Activated CD8-positive, alpha-beta memory T cell treated with anti-CD3 and anti-CD28 coated beads, Interleukin-2, amount 10 ng/mL, durations not matched to agents 7 days and 5 days (primary cell): ENCODE measurements at places on chromosomes 12 and 14. TPM values are rescaled to one million over a fixed set of nuclear protein-coding genes. Genes with fewer than 3 reads are reported as not detected.

Gene OLR1
- total RNA-seq = not detected

DNA sequence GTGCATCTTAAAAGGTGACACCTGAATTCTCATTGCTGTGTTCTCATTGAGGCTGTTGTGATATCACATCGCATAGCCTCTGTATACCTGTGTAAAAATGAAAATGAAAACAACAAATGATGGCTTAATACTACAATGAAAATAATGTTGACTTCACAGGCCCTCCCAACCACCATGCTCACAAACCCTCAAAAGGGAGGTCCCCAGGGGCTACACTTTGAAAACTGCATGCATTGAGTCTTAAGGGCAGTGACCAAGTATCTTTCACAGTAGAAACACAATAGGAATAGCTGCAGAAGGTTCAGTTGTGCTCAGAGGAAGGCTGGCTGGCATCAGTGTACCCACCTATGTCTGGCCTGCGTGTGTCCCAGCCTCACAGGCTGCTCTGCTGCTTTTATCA lies 27.6 kb upstream of the KCNK13 start:
- H3K27ac ChIP-seq = no peak overlapping the region
- peaks cover 61% of the 10 kb centered on the region for H3K36me3 ChIP-seq
- DNase-seq = no peak
- no peak overlapping the region for H3K4me3 ChIP-seq

DNA sequence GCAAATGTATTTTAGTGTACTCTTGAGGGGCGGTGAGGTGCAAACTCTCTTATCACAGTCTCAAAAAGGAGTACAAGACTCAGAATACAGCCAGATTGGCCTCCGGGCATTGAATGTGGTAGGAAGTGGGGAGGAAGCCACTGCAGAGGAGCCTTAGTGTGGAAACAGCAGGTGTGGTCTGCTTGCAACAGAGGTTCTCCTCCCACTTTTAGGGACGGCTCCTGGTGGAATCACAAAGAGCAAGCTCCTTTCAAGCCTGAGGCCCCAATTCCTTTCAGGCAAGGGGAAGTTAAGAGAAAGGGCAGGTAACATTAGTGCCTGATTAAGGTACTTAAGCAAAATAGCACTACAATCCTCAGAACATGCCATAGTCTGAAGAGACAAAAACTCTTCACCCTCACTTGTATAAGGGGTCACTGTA lies 23.7 kb upstream of the SLC2A3 start:
- H3K27ac ChIP-seq = peak overlapping the region; percentile 88
- H3K27me3 ChIP-seq = no peaks in the 10 kb centered on the region
- H3K4me1 ChIP-seq = peaks cover 41% of the 10 kb centered on the region
- peak overlapping the region; percentile 88 for H3K4me3 ChIP-seq
- peak; percentile 83 for DNase-seq
- H3K36me3 ChIP-seq = peaks cover 9% of the 10 kb centered on the region

DNA sequence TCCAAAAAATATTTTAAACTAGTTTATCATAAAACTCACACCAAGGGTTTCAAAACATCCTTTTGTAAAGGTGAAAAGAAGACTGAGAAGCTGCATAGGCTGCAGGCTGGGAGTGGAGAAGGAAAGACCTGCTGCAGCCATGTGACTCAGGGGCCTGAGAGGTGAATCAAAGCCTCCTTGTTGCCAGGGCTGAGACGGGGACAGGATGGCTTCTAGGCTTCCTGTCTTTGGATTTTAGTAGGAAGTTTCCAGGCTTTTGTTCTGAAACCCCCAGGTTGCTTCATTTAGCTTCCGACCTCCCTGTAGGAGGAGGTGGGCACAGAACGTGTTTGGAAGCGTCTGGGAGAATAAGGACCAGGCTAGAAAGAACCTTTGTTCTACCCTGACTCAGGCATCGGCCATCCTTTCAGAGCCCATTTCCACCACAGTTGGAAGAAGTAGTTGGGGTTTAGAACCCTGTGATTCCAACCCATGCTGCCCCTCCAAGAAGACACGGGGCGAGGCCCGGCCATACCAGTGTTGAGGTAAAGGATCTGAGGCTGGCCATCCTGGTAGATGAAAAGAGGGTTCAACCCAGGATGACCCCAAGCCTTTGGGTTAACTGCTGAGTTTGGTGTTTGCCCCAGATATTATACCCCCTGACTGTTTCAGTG lies 122.4 kb downstream of the SLC25A47 start:
- no peaks in the 10 kb centered on the region for H3K36me3 ChIP-seq
- no peak for DNase-seq
- no peak overlapping the region for H3K4me3 ChIP-seq
- H3K27ac ChIP-seq = no peak overlapping the region
- no peaks in the 10 kb centered on the region for H3K27me3 ChIP-seq

DNA sequence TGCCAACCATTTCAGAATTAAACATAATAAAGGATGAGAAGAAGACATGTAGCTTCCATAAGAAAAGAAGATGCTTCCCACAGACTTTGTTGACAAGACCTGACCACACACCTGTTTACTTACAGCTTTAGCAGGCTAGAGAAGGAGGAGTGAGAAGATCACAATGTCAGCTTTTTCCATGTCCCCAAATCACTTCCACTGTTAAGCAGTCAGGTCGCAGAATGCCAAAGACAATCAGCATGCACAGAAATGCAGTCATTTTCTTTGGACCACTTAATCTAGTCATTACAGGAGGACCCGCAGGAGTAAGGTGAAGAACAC lies 314.9 kb downstream of the SSPN start:
- H3K4me1 ChIP-seq = no peaks in the 10 kb centered on the region
- no peak for DNase-seq
- peaks cover 2% of the 10 kb centered on the region for H3K36me3 ChIP-seq
- no peak overlapping the region for H3K4me3 ChIP-seq
- H3K27me3 ChIP-seq = no peaks in the 10 kb centered on the region

Gene SELPLG
- total RNA-seq = 184 TPM

Gene FLRT2
- total RNA-seq = not detected

DNA sequence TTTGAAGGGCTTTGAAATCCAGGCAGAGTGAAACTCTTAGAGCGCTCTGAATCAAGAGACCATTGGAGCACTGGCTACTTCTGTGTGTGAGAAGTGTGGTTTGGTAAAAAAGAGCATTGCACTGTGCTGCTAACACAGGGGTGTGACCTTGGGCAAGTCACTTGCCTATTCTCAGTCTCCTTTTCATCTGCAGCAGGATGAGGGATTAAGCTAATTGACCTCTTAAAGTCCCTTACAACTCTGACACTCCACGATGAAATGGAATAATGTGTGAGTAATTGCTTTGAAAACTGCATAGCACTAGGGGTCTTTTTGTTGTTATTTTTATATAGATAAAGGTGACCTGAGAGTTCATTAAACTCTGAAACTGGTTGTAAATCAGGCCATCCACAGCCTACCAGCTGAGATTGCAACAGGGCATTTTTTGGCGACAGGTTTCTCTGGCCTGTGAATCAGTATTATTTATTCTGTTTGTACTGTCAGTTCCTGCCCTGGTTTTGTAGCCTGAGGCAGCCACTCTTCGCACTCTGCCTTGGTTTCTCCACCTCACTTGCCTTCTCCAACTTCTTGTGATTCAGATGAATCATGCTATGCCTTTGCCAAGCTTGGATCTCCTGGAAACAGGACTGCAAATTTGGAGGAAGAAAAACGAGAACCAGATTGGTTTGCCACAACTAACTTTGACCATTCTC lies 159.9 kb upstream of the PARP11 start:
- DNase-seq = no peak
- H3K4me1 ChIP-seq = peaks cover 16% of the 10 kb centered on the region
- no peak overlapping the region for H3K4me3 ChIP-seq
- H3K27me3 ChIP-seq = peaks cover 40% of the 10 kb centered on the region
- H3K27ac ChIP-seq = no peak overlapping the region

GRCh38 chr12:122840580-122841513 lies 5.6 kb downstream of the HIP1R start:
- no peaks in the 10 kb centered on the region for H3K27me3 ChIP-seq
- no peak overlapping the region for H3K27ac ChIP-seq
- H3K4me3 ChIP-seq = no peak overlapping the region

Gene PMCH
- 0.53 TPM for total RNA-seq

GRCh38 chr12:54006559-54007220 lies 2.1 kb upstream of the HOXC8 start:
- no peaks in the 10 kb centered on the region for H3K36me3 ChIP-seq
- H3K4me1 ChIP-seq = peaks cover 20% of the 10 kb centered on the region
- peaks cover 95% of the 10 kb centered on the region for H3K27me3 ChIP-seq

DNA sequence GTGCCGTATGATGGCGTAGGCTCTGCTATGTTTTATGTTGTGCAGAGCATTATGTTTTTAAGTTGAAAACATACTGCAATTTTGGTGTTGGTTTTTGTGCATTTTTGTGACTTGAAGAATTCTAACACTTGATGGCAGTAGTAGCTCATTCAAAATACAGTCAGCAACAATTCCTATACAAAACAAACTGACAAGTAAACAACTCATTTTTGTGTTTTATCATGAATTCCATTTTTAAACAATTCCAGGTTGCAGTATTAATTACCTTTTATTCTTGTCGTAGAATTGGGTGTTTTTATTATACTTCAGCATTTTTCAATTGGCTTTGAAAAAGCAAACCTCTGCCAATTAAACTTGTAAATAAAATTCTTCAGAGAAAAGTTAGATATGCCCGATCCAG lies 4.1 kb upstream of the CCER1 start:
- H3K4me3 ChIP-seq = no peak overlapping the region
- H3K27ac ChIP-seq = no peak overlapping the region
- no peak for DNase-seq
- H3K27me3 ChIP-seq = no peaks in the 10 kb centered on the region

Gene GLT8D2
- total RNA-seq = 0.40 TPM

GRCh38 chr12:14915736-14916135 lies 22.6 kb downstream of the ERP27 start:
- peaks cover 84% of the 10 kb centered on the region for H3K36me3 ChIP-seq
- no peak overlapping the region for H3K4me3 ChIP-seq
- H3K4me1 ChIP-seq = peaks cover 22% of the 10 kb centered on the region
- no peak overlapping the region for H3K27ac ChIP-seq

GRCh38 chr12:3792623-3793288 lies 39.8 kb upstream of the CRACR2A start:
- H3K4me1 ChIP-seq = peaks cover 5% of the 10 kb centered on the region
- no peaks in the 10 kb centered on the region for H3K27me3 ChIP-seq
- no peak overlapping the region for H3K4me3 ChIP-seq

DNA sequence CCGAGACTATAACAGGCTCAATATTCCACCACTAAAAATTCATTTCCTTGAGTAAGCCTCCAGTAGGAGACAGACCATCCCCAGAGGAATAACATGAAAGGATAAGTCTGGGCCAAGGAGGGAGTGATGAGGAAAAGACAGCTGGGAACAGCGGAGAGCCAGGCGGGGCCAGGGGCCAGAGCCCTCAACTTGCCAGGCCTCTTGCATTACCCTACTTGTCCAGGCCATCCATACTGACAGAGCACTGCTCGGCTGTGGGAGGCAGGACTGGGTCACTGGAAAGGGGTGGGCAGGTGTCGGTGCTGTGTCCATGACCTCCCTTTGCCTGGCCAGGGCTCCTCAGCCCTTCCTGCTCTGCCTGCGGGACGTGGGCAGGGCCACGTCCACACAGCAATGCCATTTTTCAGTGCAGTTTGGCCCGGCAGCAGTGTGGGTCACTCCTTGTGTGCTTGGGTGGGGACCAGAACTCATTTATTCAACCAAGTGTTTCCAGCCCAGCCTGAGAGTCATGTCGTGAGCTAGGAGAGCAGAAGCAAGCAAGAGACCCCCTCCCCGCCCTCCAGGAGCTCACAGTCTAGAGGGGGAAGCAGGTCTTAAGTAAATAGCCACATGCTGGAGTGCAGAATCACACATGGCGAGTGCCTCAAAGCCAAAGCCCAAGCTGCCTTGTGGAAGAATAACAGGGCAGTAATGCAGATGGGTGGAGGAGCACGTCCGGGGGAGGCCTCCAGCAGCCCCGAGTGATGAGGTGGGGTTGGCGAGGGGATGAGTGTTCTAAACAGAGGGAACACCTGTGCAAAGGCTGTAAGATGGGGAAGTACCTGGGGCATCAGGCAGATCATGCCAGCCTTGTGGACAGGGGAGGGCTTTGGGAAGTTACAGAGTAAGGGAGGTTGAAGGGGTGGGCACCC lies 8.9 kb upstream of the FAIM2 start:
- DNase-seq = no peak
- H3K27me3 ChIP-seq = peaks cover 5% of the 10 kb centered on the region

Gene FMNL3
- total RNA-seq = 50.5 TPM

DNA sequence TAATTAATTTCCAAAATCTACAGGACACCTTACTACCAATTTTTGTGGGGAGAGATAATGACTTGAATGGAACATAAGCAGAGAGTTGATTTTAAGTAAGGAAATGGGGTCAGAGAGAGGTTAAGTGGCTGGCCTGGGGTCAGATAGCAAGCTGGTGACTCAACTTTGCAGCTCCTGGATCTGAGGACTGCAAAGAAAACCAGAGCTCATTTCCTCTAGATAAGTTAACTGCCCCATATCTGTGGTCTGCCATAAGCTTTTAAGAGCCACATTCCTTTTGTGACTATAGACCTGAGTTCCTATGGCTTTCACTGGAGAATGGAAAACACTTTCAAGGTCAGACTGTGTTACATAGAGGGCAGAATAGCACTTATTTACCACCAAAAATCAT lies 201.2 kb upstream of the PRICKLE1 start:
- H3K36me3 ChIP-seq = no peaks in the 10 kb centered on the region
- no peak overlapping the region for H3K27ac ChIP-seq
- H3K27me3 ChIP-seq = no peaks in the 10 kb centered on the region
- no peaks in the 10 kb centered on the region for H3K4me1 ChIP-seq
- no peak for DNase-seq
- H3K4me3 ChIP-seq = no peak overlapping the region
